ENCODE measurements at places on chromosomes 16 and 17. TPM values are rescaled to one million over a fixed set of nuclear protein-coding genes. Genes with fewer than 3 reads are reported as not detected.

- no peak for DNase-seq
Measured at GRCh38 chr16:67169642-67170167, 633 bp upstream of the NOL3 start.

- DNase-seq, result no peak
Measured at GRCh38 chr17:34465789-34466188, 102.8 kb upstream of the CCL1 start.

DNA sequence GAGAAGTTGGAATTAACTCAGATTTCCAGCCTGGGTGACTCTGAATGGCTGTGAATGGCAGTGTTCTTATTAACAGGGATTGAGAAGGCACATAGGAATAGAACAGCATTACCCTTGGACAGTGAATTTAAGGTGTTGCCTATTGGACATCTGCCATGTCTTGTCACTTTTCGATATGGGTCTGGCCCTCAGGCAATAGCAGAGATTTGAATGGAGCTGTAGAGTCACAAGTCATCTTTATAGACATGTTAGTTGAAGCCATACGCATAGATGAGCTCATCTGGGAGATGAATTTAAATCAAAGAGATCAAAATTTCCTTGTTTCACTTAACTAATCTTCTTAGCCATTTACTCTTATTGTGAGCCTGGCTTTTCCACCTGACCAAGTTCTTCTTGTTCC, 14.9 kb upstream of the DHRS11 start:
- no peak for DNase-seq

DNA sequence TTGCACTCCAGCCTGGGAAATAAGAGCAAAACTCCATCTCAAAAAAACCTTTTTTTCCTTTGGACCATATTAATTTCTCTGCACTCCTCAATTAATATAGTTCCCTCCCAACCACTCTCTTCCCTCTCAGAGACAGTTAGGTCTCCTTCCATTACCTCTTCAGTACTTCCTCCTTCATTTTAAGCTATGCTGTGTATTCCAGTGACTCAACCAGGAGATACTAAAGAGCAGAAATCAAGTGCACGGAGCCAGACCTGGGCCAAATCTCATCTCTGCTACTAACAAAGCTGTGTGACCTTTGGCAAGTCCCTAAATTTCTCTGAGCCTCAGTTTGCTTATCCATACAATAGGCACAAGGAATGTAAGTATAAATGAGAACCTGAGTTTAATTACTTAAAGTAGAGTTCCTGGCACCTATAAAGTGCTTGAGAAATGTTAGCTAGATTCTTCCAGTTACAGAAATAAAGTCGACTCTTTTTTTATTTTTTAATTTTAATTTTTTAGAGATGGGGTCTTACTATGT, 8.5 kb downstream of the PECAM1 start:
- no peak for DNase-seq

- no peak for DNase-seq
Measured at GRCh38 chr17:44408786-44409185, 19.3 kb upstream of the ITGA2B start.

The CEP295NL gene
- polyA plus RNA-seq, result 1.9 TPM

DNA sequence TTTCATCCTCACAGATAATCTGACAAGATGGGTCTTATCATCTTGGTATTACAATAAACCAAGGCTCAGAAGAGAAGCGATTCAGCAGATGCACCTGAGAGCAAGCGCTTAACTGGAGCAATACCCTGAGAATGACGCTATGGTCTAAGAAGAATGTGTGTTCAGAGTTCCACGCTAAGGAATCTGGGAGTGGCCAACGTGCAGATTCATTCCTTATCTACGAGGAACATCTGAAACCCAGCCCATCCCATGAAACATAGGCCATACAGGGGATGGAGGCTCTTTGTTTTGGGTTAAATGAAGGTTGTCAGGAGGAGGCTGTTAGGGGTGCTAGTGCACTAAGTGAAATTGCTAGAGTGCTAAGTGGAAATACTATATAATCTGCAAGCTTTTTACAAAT, 28.5 kb upstream of the KDM8 start:
- no peak for DNase-seq

DNA sequence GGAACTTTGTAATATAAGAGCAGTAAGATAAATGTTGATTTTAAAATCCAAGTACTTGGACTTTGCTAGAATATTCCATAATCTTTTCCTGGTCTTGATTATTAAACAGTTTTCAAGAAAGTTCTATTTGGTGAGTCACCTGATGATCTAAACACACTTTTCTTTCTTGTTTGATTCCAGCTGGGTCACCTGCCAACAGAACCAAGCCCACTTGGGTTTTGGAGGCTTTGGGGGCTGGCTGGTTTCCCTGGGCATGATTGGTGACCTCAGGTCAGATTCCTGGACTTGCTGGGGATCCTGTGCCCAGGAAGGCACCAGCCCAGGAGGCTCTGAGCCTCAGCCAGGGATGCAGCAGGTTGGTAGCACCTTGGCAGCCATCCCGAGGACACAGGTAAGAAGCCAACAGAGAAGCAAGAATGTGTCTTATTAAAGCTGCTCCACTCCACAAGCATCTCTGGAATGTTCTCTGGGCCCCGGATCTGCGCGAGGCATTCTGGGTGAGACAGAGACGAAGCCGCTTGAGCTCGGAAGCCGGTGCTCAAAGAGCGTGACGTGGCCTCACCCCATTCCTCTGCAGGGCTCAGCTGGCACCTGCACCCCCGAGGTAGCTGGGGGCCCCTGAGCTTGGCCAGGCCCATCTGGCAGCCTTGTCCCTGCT, 3.1 kb upstream of the TEX19 start:
- DNase-seq, result no peak

DNA sequence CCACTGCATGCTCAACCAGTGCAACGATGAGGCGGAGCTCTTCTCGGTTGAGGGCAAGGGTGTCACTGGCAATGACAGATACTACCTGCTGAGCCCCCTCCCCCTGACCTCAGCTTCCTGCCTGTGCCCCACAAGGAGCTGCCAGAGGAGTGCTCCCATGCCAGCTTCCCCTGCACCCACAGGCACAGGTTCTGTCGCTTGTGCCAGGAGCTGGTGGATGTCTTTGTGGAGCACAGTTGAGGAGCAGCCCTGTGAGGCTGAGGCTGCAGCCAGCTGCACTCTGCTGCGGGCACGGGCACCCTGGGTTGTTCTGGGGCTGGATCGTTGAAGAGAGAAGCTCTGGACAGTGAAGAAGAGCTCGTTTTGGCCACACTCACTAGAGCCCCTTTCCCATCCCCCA, 165.3 kb upstream of the ZNF267 start:
- DNase-seq, result no peak

The AMFR gene
- polyA plus RNA-seq, result 178 TPM

DNA sequence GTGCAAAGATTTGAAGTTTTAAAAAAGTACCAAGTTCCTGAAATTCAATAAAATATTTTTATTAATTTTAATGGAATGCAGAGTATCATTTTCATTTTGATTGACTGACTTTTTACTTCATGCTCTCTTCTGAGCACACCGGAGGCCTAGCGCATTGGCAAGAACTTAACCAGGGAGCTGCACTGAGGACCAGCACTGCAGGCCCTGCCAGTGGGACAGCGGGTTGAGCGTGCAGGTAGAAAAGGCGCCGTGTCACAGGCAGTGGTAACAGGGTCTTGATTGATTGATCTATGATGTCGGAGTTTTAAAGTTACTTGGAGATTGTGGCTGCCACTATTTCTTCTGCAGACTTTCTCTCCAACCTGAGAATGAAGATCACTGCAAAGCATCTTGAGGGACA, 43.7 kb downstream of the WDR45B start:
- no peak for DNase-seq

DNA sequence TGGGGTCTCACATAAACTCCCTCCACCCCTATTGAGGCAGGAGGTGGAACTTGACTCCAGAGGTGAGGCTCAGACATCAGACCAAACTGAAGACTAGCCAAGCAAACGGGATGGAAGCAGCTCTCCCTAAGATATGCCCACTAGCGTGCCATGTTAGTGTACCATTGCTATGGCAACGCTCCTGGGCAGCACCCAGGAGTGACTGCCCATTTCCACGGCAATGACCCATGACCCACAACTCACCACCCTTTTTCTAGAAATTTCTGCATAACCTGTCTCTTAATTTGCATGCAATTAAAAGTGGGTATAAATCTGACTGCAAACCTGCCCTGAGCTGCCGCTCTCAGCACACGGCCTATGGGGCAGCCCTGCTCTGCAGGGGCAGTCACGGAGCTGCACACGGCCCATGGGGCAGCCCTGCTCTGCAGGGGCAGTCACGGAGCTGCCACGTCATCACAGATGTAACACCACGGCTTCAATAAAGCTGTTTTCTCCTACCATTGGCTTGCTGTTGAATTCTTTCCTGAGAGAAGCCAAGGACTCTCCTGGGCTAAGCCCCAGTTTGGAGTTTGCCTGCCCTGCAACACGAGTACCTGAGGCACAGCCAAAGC, 164.3 kb downstream of the RBFOX3 start:
- DNase-seq, result no peak

- no peak for DNase-seq
Measured at GRCh38 chr17:41535764-41536481, 7.8 kb upstream of the KRT19 start.

- no peak for DNase-seq
Measured at GRCh38 chr17:34370997-34371395, 8.0 kb upstream of the CCL1 start.

The XYLT1 gene
- polyA plus RNA-seq, result 4.5 TPM

GRCh38 chr16:47375423-47375822, 85.4 kb downstream of the ITFG1 start:
- no peak for DNase-seq

The KRTAP2-2 gene
- polyA plus RNA-seq, result not detected

GRCh38 chr17:82128287-82128686, 30.3 kb upstream of the FASN start:
- DNase-seq, result no peak

GRCh38 chr17:37138571-37139120, 189.9 kb downstream of the AATF start:
- no peak for DNase-seq

The IRF8 gene
- polyA plus RNA-seq, result 909 TPM

GRCh38 chr17:62676231-62676943, 48.9 kb downstream of the MRC2 start:
- DNase-seq, result no peak

DNA sequence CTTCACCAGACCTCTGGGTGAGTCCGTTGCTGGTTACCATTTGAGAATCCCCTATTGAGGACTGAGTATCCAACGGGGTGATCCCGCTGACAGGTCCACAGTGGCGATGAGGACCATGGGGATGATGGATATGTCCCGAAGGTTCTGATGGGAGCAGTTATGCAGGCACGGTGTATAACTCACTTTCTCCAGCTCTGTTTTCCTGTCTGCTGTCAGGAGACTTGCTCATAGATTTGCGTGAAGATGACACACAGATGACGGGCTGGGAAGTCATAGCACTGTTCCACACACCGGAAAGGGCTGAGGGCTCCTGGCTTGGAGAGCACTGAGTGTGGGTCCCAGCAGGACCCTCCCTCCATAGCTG, 22.2 kb upstream of the ADCY7 start:
- no peak for DNase-seq

The NPIPA5 gene
- 0.82 TPM for polyA plus RNA-seq

The SPATA22 gene
- polyA plus RNA-seq, result not detected

All from naive B cell (primary cell).